ENCODE measurements at places on chromosomes 12 and 14. TPM values are rescaled to one million over a fixed set of nuclear protein-coding genes. Genes with fewer than 3 reads are reported as not detected.

DNA sequence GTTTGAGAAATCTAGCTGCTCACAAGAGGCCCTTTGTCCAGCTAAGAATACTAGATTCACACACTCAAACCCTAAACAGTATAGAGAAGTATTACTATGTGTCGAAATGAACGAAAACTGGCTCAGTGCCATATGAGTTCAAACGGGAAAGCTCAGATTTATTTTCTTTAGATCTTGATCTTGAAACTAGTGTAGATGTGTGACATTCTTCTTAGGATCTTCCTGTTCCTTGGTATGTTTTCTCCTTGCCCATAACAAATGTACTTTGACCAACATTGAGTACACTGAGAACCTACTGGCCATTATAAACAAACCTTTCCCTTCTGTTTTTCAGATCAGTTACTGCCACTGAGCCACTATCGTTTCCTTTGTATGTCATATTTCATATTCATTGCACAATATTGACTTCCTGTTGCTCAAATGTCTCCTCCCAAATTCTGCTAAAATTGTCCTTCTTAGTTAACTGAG, 21.3 kb downstream of the MYBPC1 start:
- H3K4me3 ChIP-seq = no peak overlapping the region
- peaks cover 15% of the 10 kb centered on the region for H3K4me1 ChIP-seq
- no peaks in the 10 kb centered on the region for H3K36me3 ChIP-seq
- H3K27me3 ChIP-seq = peaks cover 4% of the 10 kb centered on the region

DNA sequence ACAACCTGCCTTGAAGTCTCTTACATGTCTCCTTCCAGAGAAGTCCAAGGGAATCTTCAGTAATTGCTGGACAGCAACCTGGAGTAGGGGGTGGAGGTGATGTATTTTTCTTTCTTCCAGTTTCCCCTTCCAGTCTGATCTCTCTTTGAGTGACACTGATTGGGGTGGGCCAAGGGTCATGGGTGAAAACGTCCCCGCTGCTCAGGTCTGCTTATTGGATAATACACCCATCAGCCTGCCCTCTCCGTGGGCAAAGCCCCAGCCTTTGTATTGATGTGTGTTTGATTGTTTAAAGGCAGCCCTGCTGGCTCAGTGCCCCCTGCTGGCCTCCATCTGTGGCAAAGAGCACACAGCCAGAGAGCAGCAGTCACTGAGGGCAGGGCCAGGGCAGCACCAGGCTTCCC, 35.7 kb upstream of the ATP2A2 start:
- no peak overlapping the region for H3K27ac ChIP-seq
- no peaks in the 10 kb centered on the region for H3K27me3 ChIP-seq
- no peaks in the 10 kb centered on the region for H3K36me3 ChIP-seq
- no peak overlapping the region for H3K4me3 ChIP-seq
- H3K4me1 ChIP-seq = no peaks in the 10 kb centered on the region

- no peaks in the 10 kb centered on the region for H3K27me3 ChIP-seq
- no peak for DNase-seq
- H3K4me3 ChIP-seq = no peak overlapping the region
- H3K4me1 ChIP-seq = no peaks in the 10 kb centered on the region
- no peak overlapping the region for H3K27ac ChIP-seq
- no peaks in the 10 kb centered on the region for H3K36me3 ChIP-seq
Observed at GRCh38 chr12:20883288-20883687, 72.8 kb downstream of the SLCO1B3 start.

GRCh38 chr12:100265732-100266584, 921 bp downstream of the DEPDC4 start:
- peak overlapping the region; percentile 99 for H3K27ac ChIP-seq
- peaks cover 19% of the 10 kb centered on the region for H3K4me1 ChIP-seq
- H3K36me3 ChIP-seq = peaks cover 2% of the 10 kb centered on the region
- peak overlapping the region; percentile 96 for H3K4me3 ChIP-seq
- no peak for DNase-seq

DNA sequence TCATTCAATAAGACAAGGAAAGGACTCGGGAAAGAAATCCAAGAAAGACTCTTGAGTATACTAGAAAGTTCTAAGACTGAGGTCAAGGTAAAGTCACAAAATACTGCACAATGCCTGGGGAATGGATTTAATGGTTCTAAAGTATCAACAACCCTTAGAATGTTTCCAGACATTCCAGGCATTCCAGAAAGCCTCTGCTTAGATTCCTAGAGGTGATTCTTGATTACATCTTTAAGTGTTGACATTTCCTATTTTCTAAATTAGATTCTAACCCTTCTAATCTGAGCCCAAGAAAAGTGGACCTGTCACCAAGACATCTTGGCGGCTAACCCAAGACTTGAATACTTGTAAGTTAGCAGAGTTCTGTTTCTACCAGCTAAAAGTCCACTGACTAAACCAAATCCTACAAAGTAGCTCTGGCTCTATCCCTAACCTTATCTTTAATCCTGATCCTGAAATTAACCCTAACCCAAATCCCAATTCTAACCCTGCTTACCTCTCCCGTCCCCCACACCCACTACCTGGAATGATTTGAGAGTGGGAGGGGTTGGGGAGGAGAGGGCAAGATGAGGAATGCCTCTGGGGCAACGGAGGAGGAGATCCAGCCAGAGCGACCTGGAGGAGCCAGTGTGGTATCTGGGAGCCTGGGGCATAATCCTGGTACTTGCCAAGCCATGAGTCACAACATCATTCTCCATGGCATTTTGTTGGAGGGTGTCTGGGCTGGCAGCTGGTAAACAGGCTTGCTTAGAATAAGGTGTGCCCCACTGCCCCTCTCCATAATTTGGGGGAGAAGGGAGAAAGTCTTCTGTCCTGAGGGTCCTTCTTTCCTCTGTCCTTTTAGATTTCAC, 93.4 kb upstream of the HOXC13 start:
- no peak overlapping the region for H3K4me3 ChIP-seq
- no peaks in the 10 kb centered on the region for H3K36me3 ChIP-seq
- no peaks in the 10 kb centered on the region for H3K4me1 ChIP-seq
- DNase-seq = no peak
- H3K27ac ChIP-seq = no peak overlapping the region

- H3K27ac ChIP-seq = no peak overlapping the region
- H3K4me1 ChIP-seq = peaks cover 11% of the 10 kb centered on the region
- H3K4me3 ChIP-seq = no peak overlapping the region
- H3K27me3 ChIP-seq = no peaks in the 10 kb centered on the region
- peak; percentile 44 for DNase-seq
- H3K36me3 ChIP-seq = peaks cover 24% of the 10 kb centered on the region
Observed at GRCh38 chr12:48334808-48335207, 15.9 kb downstream of the ZNF641 start.

DNA sequence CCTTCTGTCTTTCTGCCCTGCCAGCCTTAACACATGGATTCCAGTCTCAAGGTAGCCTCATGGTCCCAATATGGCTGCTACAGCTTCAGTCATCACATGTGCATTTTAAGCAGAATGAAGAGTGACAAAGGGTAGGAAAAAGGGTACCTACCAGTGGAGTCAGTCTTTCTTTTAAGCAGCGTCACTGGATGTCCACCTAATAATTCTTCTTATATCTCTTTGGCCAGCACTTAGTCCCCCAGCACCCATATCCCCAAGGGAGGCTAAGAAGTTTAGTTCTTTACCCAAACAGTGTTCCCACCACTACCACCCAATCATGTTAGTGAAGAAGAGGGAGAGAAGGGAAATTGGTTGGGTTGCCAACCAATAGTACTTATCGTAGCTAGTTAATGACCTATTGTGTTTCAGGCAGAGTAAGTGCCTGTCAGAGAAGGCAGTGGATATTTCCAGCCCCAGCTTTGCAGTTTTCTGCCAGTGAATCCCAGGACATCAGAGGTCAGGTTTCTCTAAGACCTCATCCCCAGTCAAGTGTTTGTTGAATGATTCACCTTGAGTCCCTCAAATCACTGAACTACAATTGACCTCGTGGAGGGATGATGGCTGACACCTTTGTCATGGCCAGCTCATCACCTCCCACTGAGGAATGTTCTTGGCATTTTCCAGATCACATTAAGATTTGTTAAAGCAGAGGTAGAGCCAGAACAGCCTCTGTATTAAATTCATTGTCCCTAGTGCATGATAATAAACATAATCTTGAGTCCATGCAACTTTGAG, 250.9 kb upstream of the CRY1 start:
- H3K4me1 ChIP-seq = peaks cover 42% of the 10 kb centered on the region
- H3K27ac ChIP-seq = no peak overlapping the region
- H3K27me3 ChIP-seq = no peaks in the 10 kb centered on the region

GRCh38 chr12:19893514-19893913, 454.2 kb downstream of the AEBP2 start:
- peak overlapping the region; percentile 44 for H3K27ac ChIP-seq
- peaks cover 14% of the 10 kb centered on the region for H3K4me1 ChIP-seq
- no peak for DNase-seq
- peaks cover 3% of the 10 kb centered on the region for H3K27me3 ChIP-seq
- no peak overlapping the region for H3K4me3 ChIP-seq

- no peak overlapping the region for H3K27ac ChIP-seq
- no peaks in the 10 kb centered on the region for H3K36me3 ChIP-seq
- no peaks in the 10 kb centered on the region for H3K27me3 ChIP-seq
- no peak overlapping the region for H3K4me3 ChIP-seq
- no peaks in the 10 kb centered on the region for H3K4me1 ChIP-seq
- DNase-seq = no peak
Observed at GRCh38 chr12:18581232-18581962, 156.4 kb downstream of the PLCZ1 start.

- H3K4me3 ChIP-seq = no peak overlapping the region
- DNase-seq = no peak
- H3K27ac ChIP-seq = no peak overlapping the region
- no peaks in the 10 kb centered on the region for H3K27me3 ChIP-seq
- no peaks in the 10 kb centered on the region for H3K4me1 ChIP-seq
Observed at GRCh38 chr12:128684352-128684751, 139.4 kb downstream of the SLC15A4 start.

DNA sequence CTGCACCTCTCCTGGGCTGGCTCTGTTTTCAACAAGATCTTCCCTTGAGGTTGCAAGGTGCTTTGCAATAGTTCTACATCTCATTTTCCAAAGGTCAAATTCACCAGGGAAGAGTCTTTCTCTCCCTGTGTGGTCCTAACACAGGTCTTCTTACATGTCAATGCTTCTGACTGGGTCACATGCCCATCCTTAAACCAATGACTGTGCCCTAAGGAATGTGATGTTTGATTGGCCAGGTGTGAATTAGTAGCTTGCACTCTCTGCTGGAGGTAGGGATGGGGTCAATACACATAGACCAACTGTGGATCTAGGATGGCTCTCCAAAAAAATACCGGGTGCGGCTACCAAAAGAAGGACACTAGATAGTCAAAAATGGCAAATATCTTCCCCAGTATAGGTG, 19.9 kb upstream of the KCNK10 start:
- H3K27ac ChIP-seq = no peak overlapping the region
- H3K4me1 ChIP-seq = no peaks in the 10 kb centered on the region
- DNase-seq = no peak
- H3K4me3 ChIP-seq = no peak overlapping the region
- H3K36me3 ChIP-seq = no peaks in the 10 kb centered on the region

DNA sequence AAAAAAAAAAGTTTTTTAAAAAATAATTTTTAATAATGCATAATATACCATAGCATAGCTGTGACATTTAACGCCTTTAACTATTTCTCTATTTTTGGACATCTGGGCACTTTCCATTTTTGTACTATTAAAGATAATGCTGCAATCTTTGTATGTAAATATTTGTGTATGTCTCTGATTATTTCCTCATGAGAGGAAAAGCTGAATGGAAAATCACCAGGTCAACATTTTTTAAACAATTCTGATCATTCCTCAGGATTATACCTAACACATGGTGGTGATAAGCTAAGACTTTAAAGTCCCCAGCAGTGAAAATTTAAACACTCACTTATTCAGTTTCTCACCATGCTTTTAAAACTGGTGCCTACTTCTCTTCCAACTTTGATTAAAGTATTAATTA, 31.3 kb upstream of the NR1H4 start:
- no peaks in the 10 kb centered on the region for H3K36me3 ChIP-seq
- no peak overlapping the region for H3K4me3 ChIP-seq
- H3K4me1 ChIP-seq = no peaks in the 10 kb centered on the region

GRCh38 chr14:55074662-55075061, 23.2 kb downstream of the MAPK1IP1L start:
- H3K4me1 ChIP-seq = peaks cover 26% of the 10 kb centered on the region
- H3K27me3 ChIP-seq = no peaks in the 10 kb centered on the region
- H3K4me3 ChIP-seq = peak overlapping the region; percentile 29
- peaks cover 8% of the 10 kb centered on the region for H3K36me3 ChIP-seq
- no peak overlapping the region for H3K27ac ChIP-seq

- H3K27me3 ChIP-seq = no peaks in the 10 kb centered on the region
- H3K27ac ChIP-seq = no peak overlapping the region
- H3K36me3 ChIP-seq = peaks cover 1% of the 10 kb centered on the region
- peaks cover 4% of the 10 kb centered on the region for H3K4me1 ChIP-seq
- H3K4me3 ChIP-seq = no peak overlapping the region
Observed at GRCh38 chr12:21552635-21553328, 26.7 kb downstream of the SPX start.

GRCh38 chr12:28034271-28034670, 61.7 kb upstream of the PTHLH start:
- no peak overlapping the region for H3K27ac ChIP-seq
- no peak for DNase-seq
- H3K4me1 ChIP-seq = no peaks in the 10 kb centered on the region
- no peaks in the 10 kb centered on the region for H3K27me3 ChIP-seq
- no peak overlapping the region for H3K4me3 ChIP-seq
- H3K36me3 ChIP-seq = no peaks in the 10 kb centered on the region

GRCh38 chr14:54727929-54728328, 161.0 kb downstream of the SAMD4A start:
- H3K27me3 ChIP-seq = peaks cover 20% of the 10 kb centered on the region
- no peak overlapping the region for H3K27ac ChIP-seq
- H3K4me1 ChIP-seq = peaks cover 39% of the 10 kb centered on the region
- no peak for DNase-seq

DNA sequence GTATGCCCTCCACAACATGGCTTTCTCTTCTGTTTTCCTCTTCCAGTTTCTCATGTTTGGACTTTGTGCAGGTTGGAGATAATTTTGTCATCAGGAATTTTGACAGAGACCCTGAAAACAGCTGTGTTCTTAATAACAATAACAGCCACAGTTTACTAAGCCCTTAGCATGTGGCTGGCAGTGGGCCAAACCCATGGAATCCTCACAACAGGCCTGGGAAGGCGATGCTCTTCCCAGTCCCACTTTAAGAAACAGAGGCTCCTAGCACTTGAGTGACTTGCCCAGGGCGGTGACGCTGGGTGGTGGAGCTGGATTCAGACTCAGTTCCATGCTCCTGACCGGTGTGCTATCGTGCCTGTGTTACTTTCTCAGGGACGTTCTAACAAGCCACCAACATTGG, 20.1 kb upstream of the PLEKHG3 start:
- H3K4me1 ChIP-seq = no peaks in the 10 kb centered on the region
- no peak overlapping the region for H3K27ac ChIP-seq
- no peaks in the 10 kb centered on the region for H3K27me3 ChIP-seq
- no peaks in the 10 kb centered on the region for H3K36me3 ChIP-seq
- DNase-seq = no peak
- H3K4me3 ChIP-seq = no peak overlapping the region

GRCh38 chr12:70006619-70006973, 181.6 kb downstream of the MYRFL start:
- H3K4me3 ChIP-seq = no peak overlapping the region
- H3K4me1 ChIP-seq = no peaks in the 10 kb centered on the region
- no peak overlapping the region for H3K27ac ChIP-seq
- H3K36me3 ChIP-seq = no peaks in the 10 kb centered on the region
- H3K27me3 ChIP-seq = peaks cover 7% of the 10 kb centered on the region

GRCh38 chr12:122878780-122879612, 16.9 kb downstream of the VPS37B start:
- H3K4me3 ChIP-seq = peak overlapping the region; percentile 34
- no peaks in the 10 kb centered on the region for H3K27me3 ChIP-seq
- peak overlapping the region; percentile 62 for H3K27ac ChIP-seq
- H3K4me1 ChIP-seq = peaks cover 92% of the 10 kb centered on the region

The SMCO2 gene
- total RNA-seq = not detected

The PPP4R4 gene
- 2.0 TPM for total RNA-seq

The EXOC3L4 gene
- not detected for total RNA-seq

The COL2A1 gene
- not detected for total RNA-seq
